ENCODE measurements at places on chromosomes 4 and X. TPM values are rescaled to one million over a fixed set of nuclear protein-coding genes. Genes with fewer than 3 reads are reported as not detected.

Gene CYSLTR1
- not detected for total RNA-seq

Gene GAGE13
- total RNA-seq = not detected

DNA sequence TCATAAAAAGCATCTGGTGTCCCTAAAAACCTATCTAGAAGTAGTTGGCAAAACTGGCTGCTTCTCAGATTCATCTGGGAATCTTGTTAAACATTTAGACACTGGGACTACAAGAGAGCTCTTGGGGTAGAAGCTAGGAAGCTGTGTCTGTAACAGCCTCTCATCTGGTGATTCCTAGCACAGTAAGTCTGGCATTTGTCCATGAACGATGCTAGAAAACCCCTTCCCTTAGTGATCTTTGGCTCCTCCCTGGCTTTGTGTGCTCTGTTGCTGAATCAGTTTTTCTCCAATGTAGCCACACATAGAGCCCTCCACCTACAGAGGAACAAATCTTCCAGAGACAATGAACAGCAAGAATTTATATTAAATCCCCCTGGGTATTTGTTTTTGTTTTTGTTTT lies 951.7 kb upstream of the LCORL start:
- no peak for DNase-seq

DNA sequence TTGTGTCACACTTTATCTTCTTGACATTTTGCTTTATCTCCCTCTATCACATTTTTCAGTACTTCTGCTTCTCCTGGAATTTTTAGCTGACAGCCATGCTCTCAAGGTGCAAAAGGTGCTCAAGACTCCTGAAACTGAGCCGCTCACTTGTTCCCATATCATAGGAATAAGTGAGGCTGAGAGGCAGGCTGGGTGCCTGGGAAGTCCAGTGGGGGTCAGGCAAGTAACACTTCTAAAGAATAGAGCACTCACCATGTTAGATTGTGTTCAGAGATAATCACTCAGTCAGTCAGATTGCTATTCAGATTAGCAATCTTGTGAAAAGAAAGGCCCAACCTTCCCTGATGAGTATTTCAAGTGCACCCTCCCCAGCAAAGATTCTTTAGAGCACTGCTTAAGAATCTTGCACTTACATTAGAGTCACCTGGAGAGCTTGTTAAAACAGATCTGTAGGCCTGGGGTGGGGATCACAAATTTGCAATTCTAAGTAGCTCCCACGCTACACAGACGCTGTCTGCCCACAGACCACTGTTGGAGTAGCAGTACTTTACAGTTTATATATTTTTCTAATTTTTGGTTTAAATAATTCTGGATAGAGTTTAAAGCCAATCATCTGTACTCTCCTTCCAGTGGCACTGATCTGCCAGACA lies 23.1 kb upstream of the LRAT start:
- no peak for DNase-seq

GRCh38 chr4:74335341-74336021 lies 27.2 kb downstream of the EPGN start:
- DNase-seq = no peak

GRCh38 chr4:123876143-123876542 lies 479.5 kb downstream of the SPRY1 start:
- DNase-seq = no peak

DNA sequence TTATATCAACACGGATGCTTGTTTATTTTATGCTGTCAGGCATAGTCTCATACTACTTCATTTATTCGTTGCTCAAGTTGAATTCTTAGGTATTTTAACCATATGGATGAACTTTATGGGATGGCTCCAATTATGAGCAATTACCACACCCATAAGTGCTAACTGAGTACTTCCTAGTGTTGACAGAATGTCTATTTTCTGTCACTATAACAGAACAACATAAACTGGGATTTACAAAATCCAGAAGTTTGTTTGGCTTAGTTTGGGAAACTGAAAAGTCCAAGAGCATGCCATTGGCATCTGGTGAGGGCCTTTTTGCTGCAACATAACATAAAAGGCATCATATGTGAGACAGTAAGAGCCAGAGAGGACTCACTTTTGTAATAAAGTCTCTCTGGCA lies 21.0 kb downstream of the SULT1E1 start:
- DNase-seq = no peak

GRCh38 chrX:14776901-14777300 lies 96.0 kb downstream of the FANCB start:
- no peak for DNase-seq

Gene FAAH2
- total RNA-seq = 9.8 TPM

Gene TREX2
- 0.24 TPM for total RNA-seq

DNA sequence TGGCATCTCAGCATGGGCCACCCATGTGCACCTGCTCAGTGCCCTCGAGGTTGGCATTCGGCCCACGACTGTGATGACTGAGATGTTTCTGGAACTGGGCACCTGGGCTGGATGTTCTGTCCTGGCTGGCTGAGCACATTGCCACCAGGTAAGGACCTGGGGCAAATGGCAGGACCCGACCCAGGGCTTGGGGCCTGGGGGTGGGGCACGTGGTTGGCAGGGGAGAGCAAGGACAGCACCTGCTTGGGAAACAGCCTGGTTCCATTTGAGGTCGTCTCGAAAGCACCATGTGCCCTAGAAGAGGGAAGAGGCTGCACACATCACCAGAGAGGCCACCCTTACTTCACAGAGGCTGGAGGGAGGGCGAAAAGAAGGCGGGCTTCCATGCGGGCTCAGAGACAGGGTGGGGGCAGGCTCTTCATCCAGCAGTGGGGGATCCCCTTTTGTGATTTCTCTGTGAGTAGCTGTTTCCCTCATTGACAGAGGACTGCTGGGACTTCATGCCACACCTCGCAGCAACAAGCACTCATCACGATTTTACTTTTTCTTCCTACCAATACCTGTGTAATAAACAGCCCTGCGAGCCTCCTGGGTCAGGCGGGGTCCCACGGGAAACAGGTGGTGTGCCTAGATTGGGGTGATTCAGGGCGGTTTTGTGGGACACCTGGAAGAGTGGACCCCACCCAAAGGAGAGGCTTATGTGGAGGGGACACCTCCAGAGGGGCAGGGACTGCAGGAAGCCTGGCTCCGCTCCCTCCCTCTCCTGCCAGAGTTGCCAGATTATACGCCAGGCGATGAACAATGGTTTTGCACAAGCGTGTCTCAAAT lies 12.0 kb downstream of the TMEM187 start:
- DNase-seq = no peak

Gene USP17L15
- not detected for total RNA-seq

Gene SSX4B
- total RNA-seq = not detected

DNA sequence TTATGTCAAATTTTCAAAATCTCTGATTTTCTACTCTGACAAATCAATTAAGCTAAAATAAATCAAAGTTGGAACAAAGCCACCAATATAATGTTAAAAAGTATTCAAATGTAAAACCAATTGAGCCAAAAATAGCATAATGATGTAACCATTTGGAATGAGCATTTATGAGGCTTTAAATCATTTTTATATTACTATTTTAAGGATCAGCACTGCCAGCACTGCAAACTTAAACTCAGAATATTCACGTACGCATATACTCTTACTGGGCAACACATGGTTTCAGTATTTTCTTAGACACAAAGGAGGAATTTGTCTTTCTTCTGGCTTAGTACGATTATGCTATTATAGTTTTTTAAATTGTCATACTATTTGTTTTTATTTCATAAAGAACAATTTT lies 52.2 kb downstream of the AFAP1 start:
- DNase-seq = no peak

Gene SAGE1
- total RNA-seq = not detected

- DNase-seq = no peak
These were observed 43.1 kb downstream of the ADAMTS3 start for GRCh38 chr4:72525938-72526337.

Gene PIGA
- total RNA-seq = 22.9 TPM

GRCh38 chrX:46404774-46405173 lies 140.4 kb downstream of the ZNF674 start:
- no peak for DNase-seq

DNA sequence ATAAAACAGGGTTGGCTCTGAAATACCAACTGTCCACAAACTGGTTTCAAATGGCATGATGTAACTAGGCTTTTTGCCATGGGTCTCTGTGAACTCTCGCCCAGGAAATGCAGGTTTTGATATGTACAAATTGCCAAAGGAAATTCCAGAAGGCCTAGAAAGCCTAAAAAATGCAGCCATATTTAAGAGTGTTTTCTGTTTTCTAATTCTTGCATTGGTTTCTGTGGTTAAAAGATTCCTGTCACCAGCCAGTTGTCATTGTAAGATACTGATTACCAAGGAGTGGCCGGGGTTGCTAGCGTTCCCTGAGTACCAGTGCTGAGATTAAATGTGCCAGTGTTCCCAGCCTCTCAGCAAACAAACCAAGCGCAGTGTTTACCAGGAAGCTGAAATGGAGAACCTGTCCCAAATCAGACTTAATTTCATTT lies 53.9 kb upstream of the SORBS2 start:
- no peak for DNase-seq

DNA sequence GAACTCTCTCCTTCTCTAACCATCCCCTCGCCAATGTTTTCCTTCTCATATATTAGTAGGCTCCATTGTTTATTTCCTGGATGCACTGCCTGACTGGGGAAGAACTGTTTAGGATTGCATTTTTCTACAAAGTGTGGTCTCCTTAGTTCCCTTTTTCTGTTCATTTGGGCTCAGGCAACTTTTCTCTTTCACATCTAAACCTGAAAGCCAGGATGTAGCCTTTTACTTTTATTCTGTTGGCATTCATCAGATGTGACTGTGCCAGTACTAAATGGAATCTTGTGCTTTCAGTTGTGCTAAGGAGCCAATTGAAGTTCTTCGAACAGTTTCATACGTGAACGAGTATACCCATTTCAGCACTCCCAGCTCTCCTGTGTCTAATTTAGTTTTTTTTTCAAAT lies 59.8 kb downstream of the DDIT4L start:
- no peak for DNase-seq

Gene POU4F2
- total RNA-seq = 0.17 TPM

DNA sequence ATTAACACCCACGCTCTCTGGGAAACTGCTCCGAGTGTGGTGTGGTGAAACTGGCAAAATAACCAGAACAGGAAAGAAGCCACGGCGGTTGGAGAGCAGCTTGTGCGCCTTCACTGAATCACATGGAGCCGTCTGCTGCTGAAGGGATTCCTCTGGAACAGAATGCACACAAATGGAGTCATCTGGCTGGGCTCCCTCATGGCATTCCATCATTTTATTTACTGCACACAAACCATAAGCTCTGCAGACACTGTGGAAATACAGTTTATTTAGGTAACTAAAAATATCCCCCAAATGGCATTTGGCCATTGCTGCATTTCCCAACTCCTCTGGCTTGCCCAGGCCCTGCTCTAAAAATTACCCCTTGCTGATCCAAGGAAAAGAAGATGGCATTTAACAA lies 187.0 kb upstream of the S100G start:
- no peak for DNase-seq

DNA sequence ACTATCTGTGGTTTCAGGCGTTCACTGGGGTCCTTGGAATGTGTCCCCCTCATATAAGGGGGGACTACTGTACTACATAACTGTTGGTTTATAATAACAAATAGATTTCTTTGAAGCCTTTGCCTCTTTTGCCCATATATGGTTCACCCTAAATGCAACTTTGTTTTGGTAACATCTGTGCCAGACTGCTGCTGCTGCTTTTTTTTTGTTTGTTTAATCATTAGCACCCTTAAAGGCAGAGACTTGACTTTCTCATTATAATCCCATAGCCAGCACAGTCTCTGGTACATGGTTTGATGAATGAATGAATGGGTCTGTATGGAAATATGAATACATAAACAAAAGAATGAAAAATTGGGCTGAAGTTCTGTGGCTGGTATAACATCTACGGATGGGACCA lies 80.2 kb upstream of the LHFPL1 start:
- no peak for DNase-seq

- no peak for DNase-seq
These were observed 14.7 kb upstream of the CT55 start for GRCh38 chrX:135185795-135186443.

DNA sequence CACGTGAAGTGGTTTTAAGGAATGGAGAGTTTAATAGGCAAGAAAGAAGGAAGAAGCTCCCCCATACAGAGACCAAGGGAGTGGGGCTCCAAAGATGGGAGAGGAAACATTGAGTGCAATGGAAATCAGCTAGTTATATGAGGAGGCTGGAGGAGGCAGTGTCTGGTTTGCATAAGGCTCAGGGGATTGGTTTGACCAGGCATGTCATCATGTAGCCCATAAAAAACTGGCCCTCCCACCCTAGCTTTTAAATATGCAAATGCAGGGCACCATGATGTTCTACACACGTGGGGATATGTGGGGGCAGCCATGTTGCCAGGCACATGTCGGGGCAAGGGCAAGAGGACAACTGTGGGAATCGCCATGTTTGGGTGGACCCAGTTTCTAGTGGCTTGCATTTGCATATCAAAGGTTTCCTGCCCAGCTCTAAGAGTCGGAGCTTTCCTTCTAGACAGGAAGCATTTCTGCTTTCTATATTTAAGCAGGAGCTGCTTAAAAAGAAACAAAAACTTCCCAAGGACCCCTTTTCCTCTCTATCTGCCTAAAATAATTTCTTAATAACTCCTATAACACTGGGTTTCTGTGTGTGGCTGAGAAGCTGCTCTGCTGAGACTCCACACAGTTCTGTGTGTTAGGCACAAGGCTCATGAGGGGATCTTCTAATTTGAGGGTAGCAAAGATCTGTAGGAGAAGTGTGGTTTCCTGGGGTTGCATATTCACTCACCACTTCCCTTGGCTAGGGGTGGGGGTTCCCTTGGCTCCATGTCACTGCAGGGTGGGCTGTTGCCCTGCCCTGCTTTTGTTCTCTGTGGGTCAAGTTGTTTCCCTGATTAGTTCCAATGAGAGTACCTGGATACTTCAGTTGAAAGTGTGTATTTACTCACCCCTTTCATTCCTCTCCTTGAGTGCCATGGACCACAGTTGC lies 113.5 kb downstream of the VSIG4 start:
- no peak for DNase-seq

Gene DGAT2L6
- total RNA-seq = not detected

GRCh38 chrX:153430796-153431195 lies 15.1 kb downstream of the TREX2 start:
- DNase-seq = no peak

DNA sequence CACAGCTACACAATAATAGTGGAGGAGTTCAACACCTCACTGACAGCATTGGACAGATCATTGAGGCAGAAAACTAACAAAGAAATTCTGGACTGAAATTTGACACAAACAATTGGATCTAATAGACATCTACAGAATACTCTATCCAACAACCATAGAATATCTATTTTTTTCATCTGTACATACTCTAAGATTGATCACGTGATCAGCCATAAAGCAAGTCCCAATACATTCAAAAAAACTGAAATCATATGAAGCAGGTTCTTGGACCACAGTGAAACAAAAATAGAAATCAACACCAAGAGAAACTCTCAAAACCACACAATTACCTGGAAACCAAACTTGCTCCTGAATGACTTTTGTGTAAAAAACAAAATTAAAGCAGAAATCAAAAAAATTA lies 12.2 kb upstream of the IDS start:
- no peak for DNase-seq

DNA sequence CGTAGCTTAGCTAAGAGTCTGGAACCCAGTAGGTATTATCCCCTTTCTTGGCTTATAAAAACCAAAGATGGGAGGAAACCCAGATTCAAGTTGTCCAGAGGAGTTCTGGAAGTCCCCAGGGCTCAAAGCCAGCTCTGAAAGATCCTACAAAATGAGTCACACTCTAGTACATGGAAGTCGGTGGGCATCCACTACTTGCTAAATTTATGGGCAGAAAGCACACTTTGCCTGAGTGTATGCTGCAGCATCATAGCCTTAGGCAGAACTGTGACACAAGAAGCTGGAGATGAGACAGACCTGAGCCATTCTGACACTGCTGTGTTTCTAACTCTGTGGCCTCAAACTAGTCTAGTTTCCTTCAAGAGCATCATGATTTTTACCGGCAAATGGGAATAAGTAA lies 429.3 kb downstream of the AFF2 start:
- no peak for DNase-seq

- DNase-seq = no peak
These were observed 110.5 kb downstream of the ANXA3 start for GRCh38 chr4:78661921-78662521.

Data from progenitor cell of endocrine pancreas (in vitro differentiated cells).